Epithelial cell of prostate (primary cell): ENCODE measurements at places on chromosomes 16 and 17.
A peak's percentile ranks its signal among the peaks of the same experiment; 100 is the strongest.

DNA sequence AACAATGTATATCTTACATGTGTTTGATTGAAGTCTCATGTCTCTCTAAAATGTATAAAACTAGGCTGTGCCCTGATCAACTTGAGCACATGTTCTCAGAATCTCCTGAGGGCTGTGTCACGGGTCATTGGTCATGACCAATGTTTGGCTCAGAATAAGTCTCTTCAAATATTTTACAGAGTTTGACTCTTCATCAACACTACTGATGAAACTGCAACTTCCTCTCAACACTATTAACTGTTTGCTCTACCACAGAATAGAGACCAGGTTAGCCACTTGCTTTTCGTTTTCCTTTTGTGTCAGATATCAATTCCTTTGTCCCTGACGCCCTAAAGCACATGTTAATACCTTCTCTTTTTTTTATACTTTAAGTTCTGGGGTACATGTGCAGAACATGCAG, 358.1 kb downstream of the CDH8 start:
- no peak for DNase-seq

- DNase-seq, result no peak
Measured at GRCh38 chr17:28756049-28756804, 12.4 kb downstream of the TRAF4 start.

- peak; percentile 54 for DNase-seq
Measured at GRCh38 chr17:1787301-1787902, 25.5 kb downstream of the SERPINF1 start.

GRCh38 chr17:82892899-82893565, 53.2 kb upstream of the ZNF750 start:
- DNase-seq, result no peak

GRCh38 chr17:50200457-50201275, 765 bp downstream of the COL1A1 start:
- no peak for DNase-seq

DNA sequence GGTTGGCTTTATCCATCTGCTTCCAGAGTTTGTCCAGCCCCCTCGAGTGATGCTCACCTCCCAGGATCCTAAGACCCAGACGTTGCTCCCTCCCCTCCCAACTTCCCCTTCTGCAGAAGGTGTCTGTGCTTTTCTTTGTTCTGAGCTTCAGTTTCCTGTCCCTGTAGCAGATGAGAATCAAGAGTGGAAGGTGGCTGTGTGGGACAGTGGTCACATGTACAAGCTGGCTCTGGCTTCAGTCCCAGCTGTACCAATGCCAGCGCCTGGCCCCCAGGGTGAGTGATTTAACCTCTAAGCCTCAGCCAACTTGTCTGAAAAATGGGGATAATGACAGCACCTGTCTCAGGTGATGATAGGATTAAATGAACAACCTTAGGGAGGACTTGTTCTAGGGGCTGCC, 7.7 kb downstream of the PRR15L start:
- DNase-seq, result no peak

DNA sequence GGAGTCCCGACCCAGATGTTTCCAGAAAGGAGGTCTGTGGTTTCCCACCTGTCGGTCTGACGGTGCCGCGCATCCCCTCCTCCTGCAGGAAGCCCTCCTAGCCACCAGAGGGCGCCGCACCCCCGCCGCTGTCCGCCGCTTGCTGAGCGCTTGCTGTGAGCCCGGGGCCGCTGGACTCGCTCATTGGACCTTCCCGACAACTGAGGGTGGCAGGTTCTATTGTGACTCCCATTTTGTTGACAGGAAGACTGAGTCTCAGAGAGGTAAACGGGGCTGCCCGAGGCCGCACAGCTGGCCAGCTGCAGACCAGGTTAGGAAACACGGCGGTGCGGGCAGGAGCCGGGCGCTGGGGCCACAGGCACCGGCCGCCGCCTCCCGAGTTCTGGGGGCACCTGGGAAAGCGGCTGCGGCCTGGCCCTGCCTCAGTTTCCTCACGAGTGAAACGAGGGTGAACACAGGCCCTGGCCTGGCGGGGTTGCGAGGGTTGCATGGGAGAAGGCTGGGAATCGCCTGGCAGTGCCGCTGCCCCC, 191.1 kb upstream of the CIBAR2 start:
- no peak for DNase-seq

DNA sequence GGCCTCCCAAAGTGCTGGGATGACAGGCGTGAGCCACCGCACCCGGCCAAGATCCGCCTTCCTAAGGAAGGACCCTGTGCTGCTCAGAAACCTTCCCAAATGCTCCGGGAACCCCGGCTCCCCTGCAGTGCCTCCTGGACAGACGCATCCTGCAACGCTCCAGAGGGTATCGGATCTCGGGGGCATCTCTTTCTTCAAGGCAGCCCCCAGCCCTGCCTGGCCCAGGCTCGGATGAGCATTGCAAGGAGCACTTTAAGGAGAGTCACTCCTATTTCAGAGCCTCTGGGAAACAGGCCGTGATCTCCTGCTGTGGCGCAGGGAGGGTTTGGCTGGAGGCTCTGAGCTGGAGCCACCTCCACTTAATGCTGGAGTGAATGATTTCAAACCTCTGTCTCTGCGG, 17.2 kb upstream of the ABR start:
- no peak for DNase-seq

- no peak for DNase-seq
Measured at GRCh38 chr17:76238847-76239537, 1.3 kb downstream of the RNF157 start.

DNA sequence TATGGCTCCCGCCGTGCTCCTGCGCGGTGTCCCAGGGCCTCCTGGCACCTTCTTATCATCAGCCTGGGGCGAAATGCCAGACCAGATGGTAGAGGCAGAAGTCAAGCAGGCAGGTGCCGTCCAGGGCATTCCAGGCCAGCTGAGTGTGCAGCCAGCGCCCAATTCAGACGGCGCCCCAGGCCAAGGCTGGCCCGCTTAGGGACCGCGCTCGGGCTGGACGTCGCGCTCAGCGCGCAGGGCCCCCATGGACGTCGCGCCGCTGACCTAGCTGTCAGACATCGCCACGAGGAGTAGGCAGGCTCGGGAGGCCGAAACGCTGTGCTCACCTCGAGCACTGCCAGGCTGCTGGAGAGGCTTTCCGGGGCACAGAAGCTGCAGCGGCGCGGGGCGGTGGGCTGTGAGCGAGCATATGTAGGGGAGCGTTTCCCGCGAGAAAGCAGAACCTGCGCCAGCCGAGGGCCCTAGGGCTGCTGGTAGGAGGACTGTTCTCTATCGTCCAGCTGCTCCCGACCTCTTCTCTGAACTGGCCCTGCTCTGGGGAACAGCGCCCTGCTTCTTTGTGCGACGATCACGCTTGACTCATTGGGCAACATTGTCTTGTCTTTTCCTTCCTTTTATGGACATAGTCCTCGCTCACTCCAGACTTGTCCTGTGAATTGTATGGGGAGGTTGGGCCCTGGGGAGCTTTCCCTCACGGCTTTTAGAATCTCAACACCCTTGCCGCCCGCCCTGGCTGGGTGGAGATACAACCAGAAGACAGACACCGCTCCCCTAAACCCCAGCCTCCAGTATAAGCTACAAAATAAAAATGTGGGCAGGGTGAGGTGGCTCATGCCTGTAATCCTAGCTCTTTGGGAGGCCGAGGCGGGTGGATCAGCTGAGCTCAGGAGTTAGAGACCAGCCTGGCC, 8.4 kb upstream of the CA4 start:
- no peak for DNase-seq

DNA sequence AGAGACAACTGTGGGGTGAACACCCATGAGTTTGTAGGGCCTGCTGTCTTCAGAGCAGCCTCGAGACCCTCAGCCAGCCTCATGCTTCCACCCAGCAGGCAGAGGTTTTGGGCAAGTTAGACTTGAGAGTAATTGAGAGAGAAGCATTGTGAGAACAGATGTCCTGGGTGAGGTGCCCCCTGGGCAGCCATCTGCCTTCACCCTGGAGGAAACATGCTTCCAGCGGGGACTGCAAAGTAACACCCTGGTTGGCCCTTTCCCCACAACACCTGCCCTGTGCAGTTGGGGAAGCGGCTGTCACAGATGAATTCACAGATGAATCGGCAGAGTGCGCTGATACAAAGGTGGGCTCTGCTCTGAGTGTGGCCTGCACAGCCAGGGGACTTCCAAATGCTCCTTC, 23.4 kb downstream of the ATPAF2 start:
- DNase-seq, result no peak

DNA sequence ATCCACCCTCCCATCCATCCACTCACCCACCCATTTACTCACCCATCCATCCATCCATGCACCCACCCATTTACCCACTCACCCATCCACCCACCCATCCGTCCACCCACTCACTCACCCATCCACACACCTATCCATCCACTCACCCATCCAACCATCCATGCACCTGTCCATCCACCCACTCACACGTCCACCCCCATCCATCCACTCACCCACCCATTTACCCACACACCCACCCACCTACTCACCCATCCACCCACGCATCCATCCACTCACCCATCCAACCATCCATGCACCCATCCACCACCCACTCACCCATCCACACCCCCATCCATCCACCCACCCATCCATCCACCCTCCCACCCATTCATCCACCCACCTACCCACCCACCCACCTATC, 12.2 kb downstream of the SOX8 start:
- DNase-seq, result no peak

DNA sequence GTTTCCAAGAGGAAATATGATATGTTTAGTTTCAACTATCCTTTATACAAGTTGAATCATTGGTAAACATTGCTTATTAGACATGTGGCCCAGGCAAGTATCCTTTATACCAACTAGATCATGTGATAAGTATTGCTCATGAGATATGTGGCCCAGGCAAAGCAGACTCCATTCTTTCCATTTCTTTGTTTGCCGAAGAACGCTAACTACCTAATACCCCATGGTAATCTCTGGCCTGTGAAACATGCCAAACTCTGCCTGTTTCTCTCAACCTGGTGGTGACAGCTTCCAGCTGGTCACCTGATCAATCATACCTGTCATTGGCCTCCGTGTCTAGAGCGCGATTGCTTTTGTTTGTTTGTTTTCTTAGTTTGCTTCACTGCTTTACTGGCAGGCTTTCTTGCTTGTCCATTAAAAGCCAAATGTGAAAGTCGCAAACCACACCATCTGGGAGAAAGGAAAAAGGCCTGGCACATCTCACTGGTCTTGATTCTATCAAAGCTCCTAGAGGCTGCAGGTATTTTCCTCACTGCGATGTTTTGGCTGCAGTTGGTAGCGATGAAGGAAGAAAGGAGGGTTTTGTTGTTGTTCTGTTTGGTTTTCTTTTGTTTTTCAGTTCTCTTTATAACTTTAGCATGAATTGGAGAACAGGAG, 686.2 kb downstream of the KCNJ2 start:
- DNase-seq, result peak; percentile 82

GRCh38 chr17:58244963-58245362, 6.6 kb downstream of the LPO start:
- DNase-seq, result no peak

- no peak for DNase-seq
Measured at GRCh38 chr17:7552621-7553051, 3.8 kb downstream of the TNFSF12 start.

DNA sequence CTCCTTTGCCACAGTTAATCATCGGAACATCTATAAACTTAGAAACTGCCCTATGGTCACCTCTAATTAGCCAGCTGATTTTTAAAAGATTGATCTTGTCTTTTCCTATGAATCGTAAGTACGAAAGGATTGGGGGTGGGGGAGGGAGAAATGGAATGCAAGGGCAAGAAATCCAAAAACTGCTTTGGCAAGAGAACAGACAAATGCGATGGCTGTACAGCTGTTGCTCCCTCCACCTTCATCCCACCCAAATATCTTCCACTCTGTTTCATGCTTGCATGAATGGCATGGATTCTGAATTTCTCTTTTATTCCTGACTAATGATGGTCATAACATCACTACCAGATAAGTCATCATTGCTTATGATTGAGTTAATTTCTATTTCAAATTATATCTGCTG, 165.7 kb downstream of the STX8 start:
- no peak for DNase-seq

DNA sequence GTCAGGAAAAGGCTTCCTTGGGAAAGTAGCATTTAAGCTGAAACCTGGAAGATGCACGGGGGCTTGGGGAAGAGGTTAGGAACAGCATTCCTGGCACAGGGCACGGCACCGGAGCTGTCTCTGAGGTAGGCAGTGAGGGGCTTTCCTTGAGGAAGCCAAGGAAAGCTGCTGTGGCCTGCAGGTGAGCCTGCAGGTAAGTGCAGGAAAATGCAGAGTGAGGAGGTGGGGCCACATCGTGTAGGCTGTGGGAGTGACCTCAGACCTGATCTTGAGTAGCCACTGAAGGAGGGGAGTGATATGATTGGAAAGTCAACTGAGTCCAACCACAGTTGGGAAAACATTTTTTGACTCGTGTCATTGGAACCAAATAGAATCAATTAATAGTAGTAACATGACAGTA, 79.5 kb downstream of the CDK5R1 start:
- no peak for DNase-seq

GRCh38 chr16:77856438-77857160, 68.2 kb downstream of the VAT1L start:
- no peak for DNase-seq

DNA sequence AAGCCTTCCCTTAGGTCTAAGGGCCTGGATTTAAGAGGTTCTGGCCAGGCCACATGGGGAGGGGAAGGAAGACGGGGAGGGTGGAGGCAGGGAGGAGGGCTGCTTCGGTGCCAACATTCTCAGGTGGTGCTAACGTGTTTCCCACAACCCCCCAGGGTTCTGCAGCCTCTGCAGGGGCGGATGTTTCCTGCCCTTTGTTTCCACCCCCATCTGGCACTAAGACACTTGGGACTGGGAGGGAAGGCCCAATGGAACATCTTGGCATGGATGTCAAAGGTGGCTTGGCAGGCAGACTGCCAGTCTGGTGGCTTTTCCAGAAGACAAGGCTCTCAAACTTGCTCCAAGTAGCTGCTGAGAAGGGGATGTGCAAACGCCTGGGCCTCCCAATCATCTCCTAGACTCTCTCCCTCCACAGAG, 12.7 kb downstream of the HIC1 start:
- DNase-seq, result no peak

DNA sequence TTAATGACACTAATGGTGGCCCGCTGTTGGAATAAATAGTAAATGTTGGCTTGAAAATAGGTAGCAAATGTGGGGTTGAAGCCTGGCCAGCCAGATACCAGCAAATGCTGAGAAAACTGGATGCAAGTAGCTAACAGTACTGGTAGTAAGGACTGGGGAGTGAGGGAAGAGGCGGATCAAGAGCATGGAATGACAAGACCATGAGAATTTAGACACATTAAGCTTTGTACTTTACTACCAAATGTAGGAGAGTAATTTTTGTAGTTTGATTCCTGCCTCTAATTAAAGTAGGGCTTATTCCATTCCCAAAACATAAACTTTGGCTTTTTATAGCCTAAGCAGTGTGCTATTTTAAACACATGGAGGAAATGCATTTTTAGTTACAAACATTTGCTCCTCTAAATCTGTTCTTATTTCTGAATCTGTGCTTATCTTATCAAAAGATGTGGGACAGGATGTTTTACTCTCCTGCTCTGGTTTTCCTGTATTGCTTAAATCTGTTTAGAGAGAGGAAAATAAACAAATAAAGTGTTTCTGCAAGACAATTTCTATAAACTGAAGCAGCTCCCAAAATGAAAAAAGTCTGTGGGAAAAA, 44.1 kb downstream of the CFDP1 start:
- DNase-seq, result no peak
